ENCODE measurements at places on chromosomes 7 and 10.

DNA sequence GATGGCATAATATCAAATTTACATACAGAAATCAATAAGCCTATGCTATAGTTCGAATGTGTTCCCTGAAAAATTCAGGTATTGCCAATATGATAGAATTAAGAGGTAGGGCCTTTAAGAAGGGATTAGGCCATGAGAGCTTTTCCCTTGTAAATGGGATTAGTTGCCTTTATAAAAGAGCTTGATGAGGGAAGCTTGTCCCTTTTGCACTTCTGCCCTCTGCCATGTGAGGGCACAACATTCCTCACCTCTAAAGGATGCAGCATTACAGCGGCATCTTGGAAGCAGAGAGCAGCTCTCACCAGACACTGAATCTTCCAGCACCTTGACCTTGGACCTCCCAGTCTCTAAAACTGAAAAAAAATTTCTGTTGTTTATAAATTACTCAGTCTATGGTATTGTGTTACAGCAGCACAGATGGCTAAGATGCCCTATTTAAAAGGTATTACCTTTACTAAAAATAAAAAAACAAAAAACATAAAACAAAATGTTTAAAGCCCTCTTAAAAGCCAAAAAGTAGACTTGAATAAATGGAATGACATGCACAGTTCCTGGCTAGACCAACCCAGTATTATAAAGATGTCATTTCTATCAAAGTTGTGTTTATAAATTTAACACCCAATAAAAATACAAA is 909.6 kb downstream of the REEP3 start:
- DNase-seq: no peak

DNA sequence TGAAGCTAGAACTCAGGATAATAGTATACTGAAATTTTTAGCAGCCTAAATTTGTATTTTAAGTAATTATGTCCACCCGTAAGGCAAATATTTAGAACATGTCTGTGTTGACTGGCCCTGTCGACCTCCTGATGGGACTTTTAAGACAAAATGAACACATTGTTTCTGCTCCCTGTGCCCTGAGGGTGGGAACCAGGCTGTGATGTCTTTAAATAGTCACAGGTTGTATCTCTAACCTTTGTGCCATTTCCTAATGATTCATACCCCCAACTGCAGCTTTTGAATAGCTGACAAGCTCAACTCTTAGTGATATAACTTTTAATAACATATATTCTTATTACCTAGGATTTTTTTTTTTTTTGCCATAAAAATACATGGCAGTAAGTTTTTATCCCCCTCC is 494.9 kb upstream of the AKR1E2 start:
- DNase-seq: no peak

DNA sequence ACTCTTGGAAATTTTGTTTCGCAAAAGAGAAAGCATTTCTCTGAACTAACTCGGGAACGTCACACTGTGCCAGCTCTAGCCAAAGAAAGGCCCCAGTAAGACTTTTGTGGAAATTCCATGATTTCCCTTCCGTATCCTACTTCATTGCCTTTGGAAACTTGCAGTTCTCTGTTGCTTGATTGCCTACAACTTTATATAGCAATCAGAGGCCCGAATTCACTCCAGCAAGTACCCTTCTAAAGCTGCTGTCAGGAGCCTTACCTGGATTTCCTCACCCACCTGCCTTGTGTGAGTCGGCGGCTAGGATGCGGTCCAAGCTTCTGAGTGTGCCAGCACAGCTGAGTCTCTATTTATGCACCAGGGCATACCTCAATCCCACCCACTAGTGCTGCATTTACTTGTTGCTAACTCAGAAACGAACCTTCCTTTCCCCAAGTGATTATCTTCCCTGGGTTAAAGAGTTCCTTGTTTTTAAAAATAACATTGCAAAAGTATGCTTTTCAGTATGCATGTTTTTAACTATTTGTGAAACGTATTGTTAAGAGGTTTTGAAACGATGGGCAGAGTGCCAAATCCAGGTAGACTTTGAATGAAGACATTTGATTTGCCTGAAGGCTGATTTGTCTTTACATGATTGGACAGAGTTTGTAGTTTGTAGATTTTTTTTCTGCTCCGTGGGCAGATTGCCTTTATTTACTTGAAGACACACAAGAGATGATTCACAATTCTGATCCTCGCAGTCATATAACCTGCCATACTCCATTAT is at the start of gene AGR2:
AGR2 (minus strand) TSS at position 326 of the 766 bp plus-strand sequence. CDS start 3,203 bp downstream, outside the sequence.
- no peak for DNase-seq

DNA sequence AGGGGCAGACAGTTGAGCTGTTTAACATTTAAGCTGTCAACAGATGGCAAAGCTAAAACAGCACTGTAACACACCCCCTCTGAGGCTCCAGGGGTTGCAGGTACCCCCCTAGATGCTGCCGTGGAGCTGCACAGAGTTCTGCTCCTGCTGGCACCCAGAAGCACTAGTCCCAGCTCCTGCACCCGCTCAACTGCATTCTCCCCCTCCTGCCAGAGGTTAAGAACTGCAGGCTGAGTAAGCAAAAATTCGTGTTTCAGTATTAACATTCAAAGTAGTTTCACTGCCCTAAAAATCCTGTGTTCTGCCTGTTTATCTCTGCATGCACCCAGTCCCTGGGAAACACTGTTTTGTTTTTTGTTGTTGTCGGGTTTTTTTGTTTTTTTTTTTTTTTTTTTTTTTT is 790.8 kb upstream of the KCND2 start:
- DNase-seq: no peak

DNA sequence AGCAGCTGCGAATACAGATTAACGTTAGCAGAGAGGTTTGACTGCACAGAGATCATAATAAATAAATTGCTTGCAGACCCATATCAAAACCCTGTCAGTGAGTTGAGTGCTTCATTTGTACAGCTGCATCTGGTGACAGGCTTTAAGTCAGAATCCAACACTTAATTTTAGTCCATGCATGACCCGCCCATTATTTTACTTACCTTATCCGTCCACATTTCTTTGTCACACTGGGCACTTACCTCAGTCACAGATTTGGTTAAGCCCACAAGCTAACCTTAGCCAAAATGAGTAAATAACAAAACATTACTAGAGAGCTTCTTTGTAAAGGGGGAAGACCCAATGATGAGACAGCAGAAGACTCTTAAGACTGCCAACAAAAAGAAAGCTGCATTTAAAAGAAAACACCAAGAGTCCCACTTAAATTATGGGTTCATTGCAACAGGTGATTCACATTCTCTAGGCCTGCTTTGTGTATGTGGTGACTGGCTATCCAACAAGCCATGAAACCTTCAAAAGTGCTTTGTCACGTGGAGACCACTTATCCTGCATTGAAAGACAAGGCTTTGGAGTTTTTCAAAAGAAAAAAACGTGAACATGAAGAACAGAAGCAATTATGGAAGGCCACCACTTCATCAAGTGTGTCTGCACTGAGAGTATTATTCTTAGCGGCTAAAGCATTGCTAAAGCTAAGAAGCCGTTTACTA is 32.2 kb downstream of the PHTF2 start:
- DNase-seq: no peak

DNA sequence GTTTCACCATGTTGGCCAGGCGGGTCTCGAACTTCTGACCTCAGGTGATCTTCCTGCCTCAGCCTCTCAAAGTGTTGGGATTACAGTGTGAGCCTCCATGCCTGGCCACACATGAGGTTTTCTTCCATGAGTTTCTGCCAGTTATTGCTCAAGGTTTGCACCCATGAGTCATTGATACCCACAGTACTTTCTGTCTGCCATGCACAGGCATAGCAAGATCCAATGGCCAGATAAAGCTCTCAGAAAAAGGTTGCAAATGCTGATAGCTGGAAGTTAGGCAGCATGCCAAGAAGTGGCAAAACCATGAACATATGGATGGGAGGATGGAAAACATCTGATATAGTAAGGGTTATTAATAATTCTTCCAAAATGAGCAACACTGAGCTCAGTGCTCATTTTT is 298.7 kb upstream of the NRG3 start:
- DNase-seq: no peak

GRCh38 chr7:51545131-51545530 is 228.5 kb upstream of the COBL start:
- no peak for DNase-seq

DNA sequence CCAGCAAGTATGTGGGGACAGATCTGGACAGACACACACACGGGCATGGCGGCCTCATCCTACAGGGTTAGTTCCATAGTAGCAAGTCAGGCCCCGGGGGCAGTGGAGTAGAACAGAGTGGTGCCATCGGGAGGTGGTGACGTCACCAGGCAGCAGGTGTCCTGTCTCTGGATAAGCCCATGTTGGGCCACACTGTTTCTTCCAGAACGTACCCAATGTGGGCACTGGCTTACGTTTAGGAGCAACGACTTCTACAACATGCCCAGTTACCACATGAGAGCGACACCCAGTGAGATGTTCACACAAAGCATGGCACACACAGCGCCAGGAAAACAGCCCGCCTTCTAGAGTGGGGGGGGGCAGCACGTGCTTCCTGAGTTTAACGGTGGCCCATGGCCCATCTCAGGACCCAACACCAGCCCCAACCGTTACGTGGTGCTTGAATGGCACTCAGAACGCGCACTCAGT is 67.8 kb downstream of the CTBP2 start:
- no peak for DNase-seq

- no peak for DNase-seq
Observed at GRCh38 chr10:35778306-35778705, 136.2 kb upstream of the FZD8 start.

DNA sequence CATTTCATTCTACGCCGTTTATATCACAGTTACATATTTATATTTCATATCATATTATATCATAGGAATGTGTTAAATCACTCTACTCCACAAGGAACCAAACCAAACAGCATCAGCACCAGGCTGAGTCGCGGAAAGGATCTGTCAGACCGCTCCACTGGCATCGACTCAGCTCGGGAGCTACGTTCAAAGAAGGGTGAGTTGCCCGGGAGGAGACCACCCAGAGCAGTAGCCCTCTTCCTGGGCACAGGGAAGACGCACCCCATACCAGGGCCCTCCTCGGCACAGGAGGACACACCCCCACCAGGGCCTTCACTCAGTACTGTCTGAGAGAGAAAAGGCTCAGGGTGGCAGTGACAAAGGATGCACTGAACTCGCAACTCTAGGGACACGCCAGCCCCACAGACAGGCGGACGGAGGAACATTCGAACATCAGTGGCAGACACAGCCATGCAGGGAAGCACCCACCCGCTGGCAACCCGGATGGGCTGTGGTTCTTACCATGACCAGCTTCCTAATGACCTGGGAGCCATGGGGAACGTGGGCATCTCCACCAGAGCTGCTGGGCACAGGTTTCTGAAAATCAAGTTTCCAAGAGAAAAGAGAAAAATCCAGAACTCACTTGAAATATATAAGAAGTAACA is 28.7 kb downstream of the PITRM1 start:
- DNase-seq: no peak

DNA sequence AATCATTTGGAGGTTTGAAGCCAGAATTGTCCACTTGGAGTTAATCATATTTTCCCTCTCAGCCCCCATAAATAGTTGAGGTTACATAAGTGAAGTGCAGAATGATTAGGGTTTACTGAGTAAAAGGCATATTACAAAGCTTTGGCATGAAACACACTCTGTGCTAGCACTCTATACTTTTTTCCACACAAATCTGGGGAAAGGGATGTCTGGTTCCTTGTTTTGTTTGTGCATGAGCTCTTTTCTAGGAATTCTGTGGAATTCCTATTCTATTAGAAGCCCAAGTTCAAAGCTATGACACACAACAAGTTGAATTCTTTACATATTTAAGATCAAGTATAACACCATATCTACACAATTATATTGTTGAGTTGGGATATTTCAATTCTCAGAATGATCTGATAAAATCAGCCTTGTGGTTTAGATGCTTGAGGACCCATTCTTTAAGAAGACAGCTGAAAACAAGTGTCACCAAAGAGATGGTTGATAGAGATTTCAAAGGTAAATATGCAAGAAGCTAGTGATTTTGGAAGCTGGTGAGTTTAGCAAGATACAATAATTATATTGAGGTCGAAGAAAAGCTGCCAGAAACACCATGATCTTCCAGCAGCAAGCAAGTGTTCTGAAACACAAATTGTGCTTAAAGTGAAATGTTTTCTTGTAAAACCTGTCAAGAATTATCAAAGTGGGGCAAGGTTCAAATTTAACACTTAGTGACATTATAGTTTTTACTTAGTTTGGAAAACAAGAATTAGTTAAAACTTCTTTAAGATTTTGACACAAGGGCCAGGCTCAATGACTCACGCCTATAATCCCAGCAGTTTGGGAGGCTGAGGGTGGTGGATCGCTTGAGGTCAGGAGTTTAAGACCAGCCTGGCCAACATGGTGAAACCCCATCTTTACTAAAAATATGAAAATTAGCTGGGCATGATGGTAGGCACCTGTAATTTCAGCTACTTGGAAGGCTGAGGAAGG is 122.6 kb downstream of the INHBA start:
- no peak for DNase-seq

DNA sequence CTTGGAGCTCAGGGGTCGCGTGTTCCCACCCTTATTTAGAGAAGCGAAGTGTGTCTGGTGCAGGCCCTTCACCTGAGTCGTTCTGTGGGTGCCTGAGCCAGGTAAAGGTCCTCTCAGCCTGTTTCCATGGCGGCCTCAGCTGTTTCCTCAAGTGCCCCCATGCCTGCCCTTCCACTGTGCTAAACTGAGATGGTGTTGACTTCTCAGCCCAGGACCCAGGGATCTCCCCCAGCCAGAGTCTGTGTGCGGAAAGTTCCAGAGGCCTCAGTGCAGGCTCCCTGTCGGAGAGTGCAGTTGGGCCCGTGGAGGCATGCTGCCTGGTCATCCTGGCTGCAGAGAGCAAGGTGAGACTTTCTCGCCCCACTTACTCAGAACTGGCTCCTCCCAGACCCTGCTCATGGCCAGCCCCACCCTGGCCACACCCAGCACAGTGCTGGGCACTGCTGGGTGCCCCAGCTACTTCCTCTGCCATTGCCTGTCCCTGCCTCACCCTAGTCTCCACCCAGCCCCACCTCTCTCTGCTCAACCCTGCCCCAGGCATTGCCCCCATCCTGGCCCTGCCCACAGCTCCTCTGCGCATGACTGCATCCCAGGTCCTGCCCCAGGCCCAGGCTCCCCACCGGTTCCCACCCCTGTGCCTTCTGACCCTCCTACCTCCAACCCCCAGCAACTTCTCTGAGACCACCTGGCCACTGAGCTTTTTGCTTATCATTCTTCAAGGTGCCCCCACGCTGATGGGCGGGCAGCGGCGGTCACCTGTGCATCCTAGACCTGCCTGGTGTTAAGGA is 20.3 kb downstream of the NACAD start:
- no peak for DNase-seq

- no peak for DNase-seq
Observed at GRCh38 chr10:91799612-91799975, 1.4 kb downstream of the TNKS2 start.

All from activated naive CD4-positive, alpha-beta T cell (primary cell).